ENCODE measurements at places on chromosomes 4 and X.

- no peak for DNase-seq
These were observed 13.5 kb downstream of the MYOZ2 start for GRCh38 chr4:119149110-119149509.

DNA sequence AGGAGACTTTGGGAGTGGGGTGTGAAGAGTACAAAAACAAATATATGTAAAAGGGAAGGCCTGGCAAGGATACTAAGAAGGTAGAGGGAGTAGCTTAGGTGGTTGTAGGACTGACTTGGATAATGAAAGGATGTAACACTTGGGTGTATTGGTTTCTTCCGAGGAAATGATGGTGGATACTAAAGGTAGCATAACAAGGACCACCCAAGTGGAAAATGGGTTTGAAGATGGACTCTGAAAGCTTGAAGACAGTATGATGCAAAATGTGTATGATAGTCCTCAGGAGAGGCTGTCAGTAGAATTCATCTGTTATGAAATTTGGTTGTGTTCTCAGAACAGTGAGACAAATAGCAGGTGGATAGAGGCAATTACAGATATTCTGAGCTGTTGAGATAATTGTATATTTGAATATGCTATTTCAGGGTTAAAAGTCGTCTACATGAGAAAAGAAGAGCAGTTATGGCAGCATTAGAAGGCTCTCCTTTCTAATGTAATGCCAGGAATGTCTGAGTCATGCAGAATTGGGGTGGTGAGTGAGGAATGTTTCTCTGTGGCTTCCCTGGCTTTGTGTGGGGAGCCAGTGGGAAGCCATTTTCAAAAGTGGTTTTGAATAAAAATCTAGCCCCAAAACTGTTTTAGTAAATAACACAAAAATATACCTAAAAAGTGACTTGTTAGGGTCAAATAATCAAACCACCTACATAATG lies 75.6 kb downstream of the FHIP1A start:
- no peak for DNase-seq

- DNase-seq: no peak
These were observed 187.0 kb downstream of the MID1 start for GRCh38 chrX:10433296-10433965.

GRCh38 chrX:68829582-68830418 lies 979 bp downstream of the EFNB1 start:
- peak; percentile 16 for DNase-seq

GRCh38 chr4:40840985-40841571 lies 91.3 kb downstream of the NSUN7 start:
- peak; percentile 86 for DNase-seq

DNA sequence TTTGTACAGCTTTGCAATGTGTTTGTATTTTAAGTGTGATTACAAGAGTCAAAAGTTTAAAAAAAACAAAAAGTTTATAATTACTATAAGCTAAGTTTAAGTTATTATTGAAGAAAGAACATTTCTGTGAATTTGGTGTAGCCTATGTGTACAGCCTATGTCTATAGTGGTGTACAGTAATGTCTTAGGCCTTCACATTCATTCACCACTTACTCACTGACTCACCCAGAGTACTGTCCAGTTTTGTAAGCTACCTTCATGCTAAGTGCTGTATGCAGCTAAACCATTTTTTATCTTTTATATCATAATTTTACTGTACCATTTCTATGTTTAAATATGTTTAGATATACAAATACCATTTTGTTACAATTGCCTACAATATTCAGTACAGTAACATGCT lies 182.3 kb downstream of the RPA4 start:
- no peak for DNase-seq

GRCh38 chrX:17913801-17914200 lies 52.7 kb upstream of the RAI2 start:
- no peak for DNase-seq

DNA sequence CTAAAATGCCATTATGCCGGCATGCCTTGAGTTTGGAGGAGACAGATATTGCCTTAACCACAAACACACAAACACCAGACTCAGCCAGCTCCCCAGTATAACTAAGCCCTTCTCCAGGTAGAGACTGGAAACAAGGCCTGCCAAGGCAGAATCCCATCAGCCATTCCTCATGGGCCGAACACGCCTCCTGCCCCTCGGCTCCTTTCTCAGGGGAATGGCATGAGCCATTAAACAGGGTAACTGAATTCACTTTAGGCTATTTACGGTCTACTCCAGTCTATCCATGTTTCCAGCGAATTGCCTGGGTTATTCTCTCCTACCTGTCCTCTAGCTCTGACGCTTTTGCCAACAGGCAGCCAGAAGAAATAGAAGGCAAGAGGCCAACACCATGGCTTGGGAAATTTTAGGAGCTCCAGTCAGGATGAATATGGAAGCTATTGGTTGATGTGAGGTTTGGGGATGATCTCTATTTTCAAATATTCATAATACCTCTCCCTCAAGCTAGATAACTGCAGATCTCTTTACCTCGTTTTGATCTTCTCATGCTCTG lies 4.9 kb downstream of the SEL1L3 start:
- no peak for DNase-seq

DNA sequence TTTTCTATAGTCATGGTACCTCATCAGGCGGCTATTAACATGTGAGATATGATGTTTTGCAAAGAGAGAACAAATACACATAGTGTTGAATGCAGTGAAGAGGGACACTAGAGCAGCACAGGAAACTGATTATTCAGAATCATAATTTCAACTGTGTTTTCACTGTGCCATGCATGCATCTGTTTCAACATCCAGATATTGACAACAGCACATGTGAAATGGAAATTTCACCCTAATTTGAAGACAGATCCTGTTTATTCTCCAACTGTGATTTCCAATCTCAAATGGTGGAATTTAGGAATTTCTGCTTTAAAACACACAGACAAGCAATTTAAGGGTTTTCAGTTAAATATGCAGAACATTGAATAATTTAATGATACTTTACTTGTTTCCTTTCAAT lies 288.6 kb downstream of the KCTD8 start:
- no peak for DNase-seq

DNA sequence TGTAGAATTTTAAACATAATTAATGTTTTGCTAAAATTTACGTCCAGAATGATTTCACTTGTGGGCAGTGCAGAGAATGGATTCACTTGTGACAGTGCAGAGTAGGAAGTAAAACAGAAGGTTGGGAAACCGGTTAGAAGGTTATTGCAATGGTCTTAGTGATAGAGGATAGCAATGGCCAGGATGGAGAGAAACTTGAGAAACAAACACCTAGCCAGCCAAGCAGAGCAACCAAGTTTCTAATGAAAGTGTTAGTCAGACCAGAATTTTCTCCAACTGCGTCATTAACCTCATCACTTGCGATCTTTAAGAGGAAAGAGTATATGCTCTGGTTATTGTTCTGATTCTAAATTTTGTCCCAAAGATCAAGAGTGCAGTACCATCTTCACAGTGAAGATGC lies 50.0 kb upstream of the TBC1D9 start:
- no peak for DNase-seq

- DNase-seq: no peak
These were observed 37.1 kb downstream of the SRPX start for GRCh38 chrX:38183596-38183995.

GRCh38 chrX:39476604-39477021 lies 621.1 kb downstream of the BCOR start:
- no peak for DNase-seq

DNA sequence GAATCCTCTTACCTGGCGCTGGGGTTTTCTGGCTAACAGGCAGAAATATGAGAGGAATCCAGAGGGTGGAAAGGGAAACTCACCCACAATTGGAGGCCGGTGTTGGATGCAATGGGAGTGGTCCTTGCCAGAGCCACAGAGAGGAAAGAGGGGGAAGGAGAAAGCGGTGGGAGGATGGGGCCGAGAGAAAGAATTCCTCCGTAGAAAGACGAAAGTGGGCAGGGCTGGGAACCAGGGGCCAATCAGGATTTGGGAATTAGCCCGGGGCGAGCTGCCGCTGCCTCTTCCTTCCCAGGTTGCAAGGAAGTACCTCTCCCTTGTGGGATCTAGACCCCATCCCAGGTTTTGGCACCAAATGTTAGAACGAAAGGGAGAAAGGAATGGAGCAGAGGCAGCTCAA lies 83.1 kb upstream of the SPIN4 start:
- no peak for DNase-seq

GRCh38 chr4:163738521-163738920 lies 244.0 kb downstream of the TMA16 start:
- DNase-seq: no peak

- DNase-seq: no peak
These were observed 24.3 kb downstream of the HSD17B13 start for GRCh38 chr4:87298362-87298761.

GRCh38 chr4:14896656-14897175 lies 105.6 kb upstream of the CPEB2 start:
- no peak for DNase-seq

- DNase-seq: no peak
These were observed 115.9 kb upstream of the RBPJ start for GRCh38 chr4:26204911-26205370.

DNA sequence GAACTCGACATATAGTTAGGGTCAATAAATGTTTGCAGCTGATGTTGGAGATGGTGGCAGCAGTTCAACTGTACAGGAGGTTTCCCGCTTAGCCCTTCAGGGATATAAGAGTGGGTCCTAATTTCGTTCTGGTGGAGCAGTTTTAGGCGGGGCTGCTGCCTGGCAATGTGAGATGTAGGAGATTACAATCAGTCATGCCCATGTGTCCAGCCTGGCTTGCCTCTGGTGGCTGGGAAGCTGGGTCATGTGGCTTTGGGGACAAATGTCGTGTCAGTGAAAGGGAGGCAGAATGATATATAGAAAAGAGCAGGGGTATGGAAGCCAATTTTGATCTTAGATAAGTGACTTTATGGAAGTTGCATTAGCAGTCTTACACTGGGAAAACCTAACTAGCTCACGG lies 129.4 kb downstream of the CLCN4 start:
- no peak for DNase-seq

DNA sequence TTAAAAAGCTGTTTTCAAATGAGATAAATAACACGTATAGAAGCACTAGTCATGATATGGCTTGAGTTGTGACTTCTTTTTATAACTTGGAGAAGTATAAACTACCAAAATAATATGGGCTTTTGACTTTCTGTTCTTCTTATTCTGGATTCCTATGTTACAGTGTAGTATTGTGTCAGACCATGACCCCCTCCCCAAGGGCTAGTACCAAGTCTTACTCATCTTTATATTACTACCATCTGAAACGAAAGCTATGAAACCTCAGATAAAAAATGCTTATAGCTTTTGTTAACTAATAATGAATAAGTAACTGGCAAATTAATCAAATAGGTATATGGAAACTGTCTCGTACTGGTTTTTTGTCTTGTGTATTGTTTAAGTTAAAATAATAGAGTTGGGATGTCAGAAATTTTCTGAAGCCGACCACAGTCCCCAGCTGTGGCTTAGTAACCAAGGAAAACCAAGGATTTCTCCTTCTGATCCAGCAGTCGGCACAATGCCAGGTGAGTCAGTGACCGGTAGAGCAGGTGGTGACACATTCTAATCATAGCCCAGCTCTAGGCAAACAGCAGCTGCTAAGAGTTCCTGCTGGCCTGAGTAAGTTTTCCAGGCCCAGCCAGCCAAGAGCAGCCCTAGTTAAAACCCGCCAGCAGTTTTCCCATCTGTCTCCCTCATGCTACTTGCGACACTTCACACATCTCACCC lies 163.3 kb upstream of the PRDX4 start:
- DNase-seq: no peak

GRCh38 chr4:113031212-113031611 lies 18.2 kb upstream of the ANK2 start:
- no peak for DNase-seq

DNA sequence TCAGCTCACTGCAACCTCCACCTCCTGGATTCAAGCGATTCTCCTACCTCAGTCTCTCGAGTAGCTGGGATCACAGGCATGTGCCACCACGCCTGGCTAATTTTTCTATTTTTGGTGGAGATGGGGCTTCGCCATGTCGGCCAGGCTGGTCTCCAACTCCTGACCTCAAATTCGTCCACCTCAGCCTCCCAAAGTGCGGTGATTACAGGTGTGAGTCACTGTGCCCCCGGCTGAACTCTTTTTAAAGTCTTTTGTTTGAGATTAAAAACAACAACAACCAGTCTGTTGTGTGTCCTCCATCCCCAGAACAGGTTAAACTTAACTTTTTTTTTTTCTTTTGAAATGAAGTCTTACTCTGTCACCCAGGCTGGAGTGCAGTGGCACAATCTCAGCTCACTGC lies 36.3 kb upstream of the RBPJ start:
- DNase-seq: no peak

DNA sequence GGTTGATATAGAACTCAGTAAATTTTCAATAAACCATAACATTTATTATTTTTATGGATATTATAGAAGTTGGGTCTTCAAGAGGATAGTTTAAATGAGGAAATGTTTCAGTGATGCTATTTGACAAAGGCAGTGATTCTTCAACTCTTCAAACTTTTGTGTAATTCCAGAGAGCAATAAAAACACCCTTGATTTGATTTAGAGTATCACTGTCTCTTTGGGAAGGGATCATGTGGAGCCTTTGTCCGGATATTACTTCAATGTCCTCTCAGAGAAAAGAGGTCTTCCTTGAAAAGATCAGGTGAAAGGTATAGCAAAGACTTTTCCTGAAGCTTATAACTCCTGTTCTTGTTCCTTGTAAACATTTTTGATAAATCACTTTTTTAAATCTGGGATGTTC lies 23.3 kb downstream of the GLRA3 start:
- no peak for DNase-seq

GRCh38 chr4:68606240-68606639 lies 30.1 kb upstream of the UGT2B17 start:
- no peak for DNase-seq

- no peak for DNase-seq
These were observed 2.7 kb downstream of the PTPN13 start for GRCh38 chr4:86596807-86597206.
